ENCODE measurements at places on chromosomes 11 and 22.

DNA sequence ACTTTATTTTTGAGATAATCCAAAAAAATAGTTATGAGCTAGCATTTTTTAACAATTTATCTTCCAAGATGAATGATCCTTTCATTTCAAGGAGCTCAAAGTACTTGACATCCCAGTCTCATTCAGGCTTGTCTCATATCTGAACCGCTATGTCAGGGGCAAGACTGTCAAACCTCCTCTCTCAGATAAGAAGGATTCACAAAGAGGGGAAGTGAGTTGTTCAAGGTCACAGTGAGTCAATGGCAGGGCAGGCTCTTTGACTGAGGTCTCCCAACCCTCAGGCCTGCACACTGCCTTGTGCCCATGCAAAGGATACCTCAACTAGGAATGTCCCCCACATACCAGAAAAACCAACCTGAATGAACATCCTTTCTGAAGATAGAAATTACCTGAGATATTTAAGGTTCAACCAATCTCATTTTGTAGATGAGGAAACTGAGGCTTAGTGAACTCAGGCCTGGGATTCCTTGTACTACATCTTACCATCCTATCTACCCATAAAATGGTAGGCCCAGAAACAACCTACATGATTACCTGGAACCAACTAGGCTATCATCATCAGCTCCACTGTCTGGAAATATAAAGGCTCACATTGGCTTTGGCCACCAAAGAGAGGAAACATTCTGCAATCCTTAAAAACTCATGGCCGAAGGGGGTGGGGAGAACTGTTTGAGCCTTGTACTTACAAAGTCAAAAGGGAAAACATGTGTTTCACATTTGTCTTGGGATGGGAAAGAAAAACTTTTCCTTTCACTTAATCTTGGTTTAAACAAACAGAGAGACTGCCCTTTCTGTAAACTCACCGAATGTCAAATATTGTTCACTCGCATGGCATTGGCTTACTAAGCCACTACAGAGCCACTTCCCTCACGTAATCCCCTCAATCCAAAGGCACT, 51.1 kb downstream of the LIF start:
- peak; percentile 59 for DNase-seq

DNA sequence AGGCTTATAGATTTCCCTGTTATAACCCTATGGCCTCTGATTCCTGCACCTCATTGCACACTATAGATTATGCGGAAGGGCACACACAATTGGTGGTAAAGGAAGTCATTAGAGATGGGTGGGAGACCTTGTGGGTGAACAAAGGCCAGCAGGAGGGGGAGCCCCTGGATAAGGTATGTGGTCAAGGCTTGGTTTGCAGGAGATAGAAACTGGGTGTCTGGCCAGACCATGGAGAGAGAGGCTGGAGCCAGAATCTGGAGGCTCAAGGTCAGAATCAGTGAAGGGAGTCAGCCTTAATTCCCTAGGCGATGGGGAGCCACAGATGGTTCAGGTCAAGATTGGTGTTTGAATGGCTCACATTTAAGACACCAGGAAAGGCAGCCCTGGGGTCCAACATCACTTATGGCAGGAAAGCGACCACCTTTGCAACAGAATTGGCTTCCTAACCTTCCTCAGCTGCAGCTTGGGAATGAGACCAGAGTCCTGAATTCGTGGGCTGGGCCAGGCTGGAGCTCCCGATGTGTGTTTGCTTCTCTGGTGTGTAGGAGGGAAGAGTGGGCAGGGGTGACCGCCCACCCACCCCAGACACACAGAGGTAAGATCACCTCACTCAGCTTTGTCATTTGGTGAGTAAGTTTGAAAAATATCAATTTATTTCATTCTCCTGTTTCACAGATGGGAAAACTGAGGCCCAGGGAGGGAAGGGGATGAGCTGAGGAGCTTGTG, 22.7 kb upstream of the SCUBE1 start:
- no peak for DNase-seq

DNA sequence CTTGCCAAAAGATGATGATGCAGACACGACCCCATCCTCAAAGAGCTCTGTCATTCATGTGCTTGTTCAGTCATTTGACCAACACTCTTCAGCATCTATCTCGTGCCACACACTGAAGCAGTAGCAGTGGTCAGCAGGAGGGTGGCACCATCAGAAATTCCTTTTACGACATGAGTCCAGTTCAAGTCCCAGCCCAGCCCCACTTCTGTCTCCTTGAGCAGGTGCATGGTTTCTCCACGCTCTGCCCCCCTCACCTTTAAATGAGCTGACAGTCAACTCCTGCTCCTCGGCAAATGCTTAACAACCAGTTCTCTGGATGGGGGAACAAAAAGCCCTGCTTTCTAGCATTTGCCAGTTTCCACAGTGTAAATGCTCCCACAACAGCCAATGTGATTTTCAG, 60.9 kb downstream of the SYN3 start:
- no peak for DNase-seq

DNA sequence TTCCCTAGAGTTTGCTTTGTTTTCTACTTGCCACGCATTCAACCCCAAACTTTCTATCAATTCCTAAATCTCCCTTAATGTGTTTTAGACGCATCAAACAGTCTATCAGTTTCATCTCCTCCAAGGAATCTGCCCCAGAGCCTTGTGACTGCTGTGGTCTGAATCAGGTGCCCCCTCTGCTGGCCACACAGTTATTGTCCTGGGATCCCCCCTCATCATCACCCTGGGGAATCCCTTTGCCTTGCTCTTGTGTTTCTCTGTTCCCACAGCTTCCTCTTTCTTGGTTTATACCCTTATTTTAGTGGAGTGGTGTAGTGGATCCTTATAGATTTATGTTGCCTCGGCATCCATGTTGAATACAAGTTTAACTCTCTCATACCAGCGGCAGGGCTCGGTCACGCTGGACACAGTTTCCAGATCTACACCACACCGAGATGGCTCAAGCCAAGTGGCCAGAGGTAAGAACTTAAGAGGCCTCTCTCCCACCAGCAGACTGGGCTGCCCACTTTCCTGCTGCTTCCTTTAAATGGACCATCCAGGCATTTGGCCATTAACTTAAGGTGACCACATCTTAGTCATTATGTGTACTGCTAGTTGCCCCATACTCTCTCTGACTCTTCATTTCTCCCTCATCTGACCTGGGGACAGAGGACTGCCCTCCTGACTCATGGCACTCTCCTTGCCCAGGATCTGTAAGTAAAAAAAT, 8.2 kb downstream of the UPB1 start:
- peak; percentile 95 for DNase-seq

GRCh38 chr11:94305146-94305545, 766 bp downstream of the IZUMO1R start:
- DNase-seq, result no peak

DNA sequence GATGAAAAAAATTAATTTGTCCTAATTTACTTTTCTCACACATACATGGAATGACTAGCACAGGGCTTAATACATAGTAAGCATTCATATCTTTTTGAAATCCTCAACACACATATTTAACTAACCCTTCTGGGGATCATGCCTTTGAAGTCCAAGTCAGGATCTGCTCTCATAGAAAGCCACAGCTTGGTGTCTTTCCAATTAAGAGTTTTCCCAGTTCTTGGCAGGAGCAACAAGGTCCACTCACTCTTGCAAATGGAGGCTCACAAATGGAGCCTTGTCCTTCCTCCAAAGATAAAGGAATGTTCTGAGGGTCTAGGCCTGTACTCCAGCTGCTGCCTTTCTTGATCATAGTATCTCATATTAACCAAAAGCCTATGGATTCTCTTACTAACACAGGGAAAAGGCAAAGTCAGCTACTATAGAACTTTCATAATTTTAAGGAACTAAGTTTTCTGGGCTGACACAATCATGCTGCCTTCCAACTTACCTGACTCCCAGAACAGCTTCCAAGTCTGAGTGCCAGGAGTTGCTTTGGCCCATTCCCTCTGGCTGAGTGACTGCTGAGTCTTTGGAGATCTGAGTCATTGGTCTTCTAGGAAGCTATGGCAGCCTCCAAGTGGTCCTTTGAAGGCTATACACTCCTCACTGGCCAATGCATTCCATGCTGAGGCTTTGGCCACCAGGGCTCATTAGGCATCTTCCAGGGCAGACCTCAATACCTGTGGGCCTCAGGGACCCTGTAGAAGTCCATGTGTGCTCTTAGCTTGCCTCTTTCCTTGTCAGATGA, 25.8 kb upstream of the NUCB2 start:
- no peak for DNase-seq

DNA sequence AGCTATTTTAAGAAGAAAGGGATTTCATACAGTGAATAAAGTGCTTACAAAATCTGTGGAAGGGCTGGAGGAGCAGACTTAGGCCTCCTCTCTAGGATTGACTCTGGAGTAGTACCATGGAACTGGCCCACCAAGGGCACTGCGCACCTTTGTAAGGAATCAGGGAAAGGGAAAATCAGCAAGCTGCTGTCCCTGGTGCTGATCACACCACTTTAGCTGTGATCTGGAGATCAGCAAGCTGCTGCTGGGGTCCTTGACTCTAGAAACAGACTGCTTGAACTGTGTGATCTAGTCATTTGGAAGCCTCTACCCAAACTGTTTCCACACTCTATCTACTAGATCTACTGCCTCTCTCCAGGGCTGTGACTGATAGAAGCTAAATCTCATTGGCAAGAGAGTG, 18.4 kb upstream of the TECTA start:
- DNase-seq, result no peak

GRCh38 chr11:70952191-70952590, 300.2 kb downstream of the SHANK2 start:
- DNase-seq, result no peak

- DNase-seq, result no peak
Observed at GRCh38 chr11:65866509-65867283, 5.9 kb downstream of the EFEMP2 start.

GRCh38 chr22:37421468-37421877, 5.8 kb downstream of the ELFN2 start:
- no peak for DNase-seq

DNA sequence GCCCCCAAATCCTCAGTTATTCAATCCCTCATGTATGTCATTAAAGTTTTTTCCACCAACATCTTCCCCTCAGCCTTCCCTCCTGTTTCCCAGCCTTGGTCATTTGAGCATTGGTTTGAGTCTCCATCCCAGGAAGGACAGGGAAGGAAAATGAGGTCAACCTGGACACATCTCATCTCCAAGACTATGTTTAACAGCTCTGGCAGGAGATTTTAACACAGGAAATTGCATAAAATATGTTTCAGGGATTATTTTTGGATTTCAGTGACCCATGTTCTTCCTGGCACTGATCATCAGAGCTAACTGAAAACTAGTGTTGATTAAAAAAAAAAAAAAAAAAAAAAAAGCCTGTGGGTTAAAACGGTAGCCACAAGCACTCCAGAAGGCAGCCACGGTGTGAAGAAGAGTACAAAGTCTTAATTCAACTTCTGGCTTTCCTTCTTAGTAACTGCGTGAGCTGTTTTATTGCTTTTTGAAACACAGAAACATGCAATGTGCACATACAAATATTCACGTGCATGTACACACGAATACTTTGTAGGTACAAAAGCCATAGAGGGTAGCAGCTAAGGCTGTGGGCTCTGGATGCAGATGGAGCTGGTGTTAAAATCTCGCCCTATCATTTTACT, 164.4 kb upstream of the DDI1 start:
- DNase-seq, result no peak

DNA sequence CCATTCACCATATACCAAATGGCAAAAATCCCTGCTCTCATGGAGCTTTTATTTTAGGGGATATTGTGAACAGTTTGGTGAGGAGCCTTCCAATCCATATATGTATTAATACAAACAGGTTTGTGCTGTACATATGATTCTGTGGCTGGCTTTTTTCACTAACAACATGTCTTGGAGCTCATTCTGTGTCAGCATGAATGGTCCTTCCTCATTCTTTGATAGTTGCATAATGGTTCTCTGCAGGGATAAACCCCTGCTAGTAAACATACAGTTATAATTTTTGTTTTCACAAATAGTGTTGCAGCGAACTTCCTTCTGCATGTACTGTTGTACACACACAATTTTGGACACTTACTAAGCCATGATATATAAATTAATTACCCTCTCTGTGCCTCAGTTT, 8.3 kb downstream of the PRR5L start:
- DNase-seq, result peak; percentile 70

GRCh38 chr22:50317178-50317577, 9.6 kb downstream of the DENND6B start:
- no peak for DNase-seq

- DNase-seq, result no peak
Observed at GRCh38 chr11:1963864-1964263, 16.7 kb downstream of the MRPL23 start.

DNA sequence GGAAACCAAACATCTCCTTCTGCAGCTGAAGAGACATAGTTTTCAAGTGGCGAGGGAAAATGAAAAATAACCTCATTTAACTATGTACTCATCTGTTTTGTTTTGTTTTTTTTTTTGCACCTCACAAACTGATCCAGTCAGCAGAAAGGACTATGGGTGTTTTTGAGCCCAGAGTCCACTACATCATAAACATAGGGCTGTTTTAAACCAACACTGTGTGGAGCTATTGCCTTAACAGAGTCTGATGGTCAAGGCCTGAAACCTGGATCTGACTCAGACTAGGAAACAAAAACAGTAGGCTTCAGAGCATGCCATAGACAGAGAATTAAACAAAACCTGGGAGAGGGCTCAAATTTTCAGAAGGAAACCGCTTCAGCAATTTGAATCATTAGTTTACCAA, 99.3 kb upstream of the FSHB start:
- DNase-seq, result no peak

DNA sequence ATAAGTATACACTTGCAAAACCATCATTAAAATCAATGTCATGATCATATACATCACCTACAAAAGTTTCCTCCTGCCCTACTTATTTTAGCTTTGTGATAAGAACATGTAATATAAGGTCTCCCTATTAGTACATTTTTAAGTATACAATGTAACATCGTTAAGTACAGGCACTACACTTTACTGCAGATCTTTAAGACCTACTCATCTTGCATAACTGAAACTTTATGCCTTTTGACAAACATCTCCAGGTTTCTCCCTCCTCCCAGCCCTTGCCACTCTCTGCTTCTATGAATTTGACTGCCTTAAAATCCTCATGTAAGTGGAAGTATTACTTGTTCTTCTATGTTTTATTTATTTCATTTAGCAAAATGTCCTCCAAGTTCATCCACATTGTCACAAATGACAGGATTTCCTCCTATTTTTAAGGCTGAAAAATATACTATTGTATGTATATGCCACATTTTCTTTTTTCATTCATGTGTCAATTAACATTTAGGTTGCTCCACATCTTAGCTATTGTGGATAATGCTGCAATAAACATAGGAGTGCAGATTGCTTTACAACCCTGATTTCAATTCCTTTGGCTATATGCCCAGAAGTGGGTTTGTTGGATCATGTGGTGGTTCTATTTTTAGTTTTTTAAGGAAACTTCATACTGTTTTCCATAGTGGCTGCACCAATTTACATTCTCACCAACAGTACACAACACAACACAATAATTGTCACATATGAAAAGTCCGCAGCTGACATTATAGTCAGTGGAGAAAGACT, 471.1 kb upstream of the ANO3 start:
- no peak for DNase-seq

DNA sequence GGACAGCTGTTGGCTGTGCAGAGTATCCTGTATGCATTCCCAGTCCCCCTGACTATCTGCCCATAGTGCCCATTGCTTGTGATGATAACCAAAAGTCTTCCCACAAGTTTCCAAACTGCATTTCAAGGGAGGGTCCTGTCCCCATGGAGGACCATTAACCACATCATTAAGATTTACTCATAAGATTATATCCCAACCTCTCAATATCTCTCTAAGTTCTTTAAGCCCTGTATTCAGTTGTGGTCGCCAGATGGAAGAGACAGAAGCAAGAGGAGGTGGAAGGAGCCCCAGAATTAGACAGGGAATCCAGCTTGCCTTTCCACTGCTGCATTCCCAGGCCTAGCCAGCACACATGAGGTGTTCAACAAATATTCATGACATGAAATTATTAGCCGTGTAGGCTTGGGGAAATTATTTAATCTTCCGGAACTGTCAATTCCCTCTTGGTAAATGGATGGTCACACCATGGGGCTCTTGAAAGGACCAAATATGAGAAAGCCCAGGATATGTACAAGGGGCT, 42.6 kb upstream of the TIMP3 start:
- no peak for DNase-seq
